ENCODE measurements at places on chromosomes 11 and 22. TPM values are rescaled to one million over a fixed set of nuclear protein-coding genes. Genes with fewer than 3 reads are reported as not detected.

DNA sequence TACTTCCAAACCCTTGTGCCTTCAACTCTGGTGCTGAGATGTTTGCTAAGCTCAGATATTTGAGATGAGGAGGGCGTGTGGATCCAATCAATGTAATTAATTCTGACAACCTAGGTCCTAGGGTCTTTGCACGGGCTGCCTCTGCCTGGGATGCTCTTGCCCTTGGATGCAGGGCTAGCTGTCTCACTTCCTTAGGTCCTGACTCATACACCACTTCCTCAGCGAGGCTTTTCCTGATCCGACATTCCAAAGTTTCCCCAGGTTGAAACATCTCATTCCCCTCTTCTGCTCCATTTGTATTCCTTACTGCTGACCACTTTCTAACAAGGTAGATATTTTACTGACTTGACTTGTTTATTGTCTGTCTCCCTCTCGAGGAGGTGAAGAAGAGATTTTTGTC lies 43.0 kb upstream of the NTM start:
- DNase-seq: no peak

GRCh38 chr11:60781286-60781980 lies 3.7 kb upstream of the MS4A10 start:
- peak; percentile 83 for DNase-seq

DNA sequence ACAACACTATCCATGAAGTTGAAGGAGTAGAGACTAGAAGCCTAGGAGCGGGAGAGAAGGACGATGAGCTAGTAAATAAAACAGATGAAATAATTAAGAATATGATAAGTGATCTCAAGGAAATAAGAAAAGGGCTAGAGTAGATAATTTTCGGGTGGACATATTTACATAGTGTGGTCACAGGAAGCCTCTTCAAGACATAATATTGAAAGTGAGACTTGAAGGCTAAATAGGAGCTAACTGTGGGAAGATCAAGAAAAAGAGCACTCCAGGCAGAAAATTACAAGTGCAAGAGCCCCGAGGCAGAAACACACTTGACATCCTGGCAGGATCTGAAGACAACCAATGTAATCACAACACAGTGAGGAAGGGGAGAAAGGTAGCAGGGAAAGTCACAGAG lies 11.9 kb upstream of the PPFIBP2 start:
- no peak for DNase-seq

- DNase-seq: no peak
Measured at GRCh38 chr11:84924154-84924692, 702.9 kb downstream of the DLG2 start.

GRCh38 chr22:39933741-39934140 lies 26.5 kb upstream of the TMA7B start:
- DNase-seq: no peak

DNA sequence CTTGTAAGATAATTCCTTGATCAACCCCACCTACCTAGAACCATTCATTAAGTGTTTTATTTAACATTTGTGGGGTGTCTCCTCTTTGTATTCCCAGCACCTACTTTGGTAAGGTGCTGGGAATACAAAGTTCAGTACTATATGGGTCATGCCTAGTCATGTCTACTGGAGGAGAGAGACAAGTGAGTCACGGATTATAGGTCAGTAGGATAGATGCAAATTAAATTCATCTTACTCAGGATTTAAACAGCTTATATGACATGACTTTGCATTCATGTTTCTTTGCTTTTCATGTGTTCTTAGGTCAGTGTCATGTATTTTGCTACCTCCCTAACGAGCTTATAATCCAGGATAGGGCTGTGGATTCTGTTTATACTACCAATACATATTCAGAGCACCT lies 3.4 kb upstream of the FADS1 start:
- no peak for DNase-seq

DNA sequence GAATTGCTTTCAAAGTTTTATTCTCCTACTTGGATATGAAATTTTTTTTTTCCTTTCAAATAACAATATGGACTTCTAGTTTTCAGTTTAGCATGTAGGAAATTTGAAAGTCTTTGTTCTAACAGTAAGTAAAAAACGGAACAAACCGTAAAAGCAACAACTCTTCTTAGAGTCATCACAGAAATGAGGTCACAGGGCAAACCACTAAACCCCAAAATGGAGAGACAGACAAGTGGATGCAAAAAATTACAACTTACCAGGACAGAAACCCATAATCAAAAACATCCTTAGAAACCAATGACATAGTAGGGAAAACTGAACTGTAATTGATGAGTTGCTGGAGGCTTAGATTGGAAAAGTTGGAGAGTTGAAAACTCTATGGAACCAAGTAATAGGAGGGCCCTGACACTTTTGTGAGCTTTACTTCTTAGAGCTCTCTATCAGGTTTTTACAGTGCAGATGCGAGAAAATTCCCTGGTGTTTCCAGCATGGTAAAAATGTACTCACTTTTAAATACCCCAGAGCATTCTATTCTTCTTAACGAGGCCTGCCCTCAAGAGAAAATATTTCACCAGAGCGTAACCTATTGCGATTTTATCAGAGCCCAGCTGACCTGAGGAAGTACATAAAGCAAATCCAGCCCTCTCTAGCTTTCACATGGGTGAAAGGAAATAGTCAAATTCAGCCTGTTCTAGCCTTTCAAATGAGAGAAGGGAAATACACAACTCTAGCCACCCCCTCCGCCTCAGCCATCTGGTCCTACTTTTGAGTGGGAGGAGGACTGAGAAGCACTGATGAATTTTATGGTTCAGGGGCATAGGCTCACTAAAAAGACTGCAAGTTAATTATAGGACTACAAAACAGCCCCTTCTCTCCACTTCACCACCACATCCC lies 39.1 kb downstream of the CASP12 start:
- DNase-seq: no peak

DNA sequence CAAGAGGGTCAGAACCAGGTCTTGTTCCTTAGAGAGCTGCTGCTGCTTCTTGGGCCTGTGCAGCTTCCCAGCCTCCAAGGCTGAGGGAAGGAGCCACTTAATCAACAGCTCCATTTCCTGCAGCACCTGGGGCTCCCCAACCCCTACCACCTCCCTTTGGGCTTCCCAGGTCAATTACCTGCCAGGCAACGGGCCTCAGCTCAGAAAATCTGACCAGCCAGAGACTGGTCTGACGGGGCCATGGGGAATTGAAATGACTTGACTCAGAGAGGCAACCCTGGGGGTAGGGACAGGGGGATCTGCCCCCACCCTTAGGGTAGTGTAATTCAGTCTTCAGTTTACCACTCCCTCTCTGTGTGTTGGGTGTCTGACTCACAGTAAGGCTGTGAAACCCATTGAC lies 4.7 kb upstream of the MAJIN start:
- no peak for DNase-seq

- no peak for DNase-seq
Measured at GRCh38 chr22:27019827-27020226, 362.4 kb downstream of the MIAT start.

GRCh38 chr11:60459345-60459744 lies 3.7 kb downstream of the MS4A1 start:
- DNase-seq: no peak

GRCh38 chr11:59112494-59112893 lies 5.5 kb downstream of the FAM111B start:
- DNase-seq: no peak

- no peak for DNase-seq
Measured at GRCh38 chr11:94740083-94741021, 27.8 kb upstream of the AMOTL1 start.

GRCh38 chr11:84390441-84391078 lies 1104.4 kb upstream of the CCDC90B start:
- no peak for DNase-seq

DNA sequence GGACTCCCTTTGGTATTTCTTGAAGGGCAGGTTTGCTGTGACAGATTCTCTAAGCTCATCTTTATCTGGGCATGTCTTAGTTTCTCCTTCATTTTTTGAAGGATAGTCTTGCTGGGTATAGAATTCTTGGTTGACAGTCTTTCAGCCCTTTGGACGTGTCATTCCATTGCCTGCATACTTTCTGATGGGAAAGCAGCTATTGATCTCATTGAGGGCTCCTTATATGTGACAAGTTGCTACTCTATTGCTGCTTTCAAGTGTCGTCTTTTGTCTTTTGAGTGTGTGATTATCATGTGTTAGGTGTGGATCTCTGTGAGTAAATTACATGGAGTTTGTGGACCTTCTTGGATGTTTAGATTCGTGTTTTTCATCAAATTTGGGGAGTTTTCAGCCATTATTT lies 21.9 kb downstream of the IGHMBP2 start:
- no peak for DNase-seq

DNA sequence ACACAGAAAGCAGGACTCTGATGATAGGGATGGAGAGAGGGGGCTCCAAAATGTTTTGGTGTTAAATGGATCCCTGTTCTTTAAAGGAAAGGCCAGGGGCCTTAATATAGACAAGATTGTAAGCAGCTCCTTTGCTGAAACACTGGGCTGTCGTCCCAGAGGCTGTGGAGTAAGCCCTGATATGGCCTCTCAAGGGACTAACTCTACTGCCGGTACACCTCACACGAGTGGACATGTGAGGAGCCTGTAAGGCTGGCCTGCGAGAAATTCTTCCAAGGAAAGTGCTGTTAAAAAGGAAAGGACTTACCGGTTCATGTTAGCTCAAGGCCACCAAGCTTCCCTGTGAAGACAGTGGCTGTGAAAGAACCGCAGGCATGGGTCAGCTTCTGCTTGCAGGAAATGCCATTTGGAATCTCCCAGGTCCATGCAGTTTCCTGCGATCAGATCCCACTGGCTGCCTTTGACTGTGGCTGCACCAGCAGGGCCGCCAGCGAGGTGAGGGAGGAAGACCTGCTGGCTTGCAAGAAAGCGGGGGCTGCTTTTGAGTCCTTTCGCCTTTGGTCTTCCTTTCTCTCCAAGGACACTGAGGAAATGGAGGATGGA lies 106.6 kb downstream of the PRR5L start:
- DNase-seq: no peak

DNA sequence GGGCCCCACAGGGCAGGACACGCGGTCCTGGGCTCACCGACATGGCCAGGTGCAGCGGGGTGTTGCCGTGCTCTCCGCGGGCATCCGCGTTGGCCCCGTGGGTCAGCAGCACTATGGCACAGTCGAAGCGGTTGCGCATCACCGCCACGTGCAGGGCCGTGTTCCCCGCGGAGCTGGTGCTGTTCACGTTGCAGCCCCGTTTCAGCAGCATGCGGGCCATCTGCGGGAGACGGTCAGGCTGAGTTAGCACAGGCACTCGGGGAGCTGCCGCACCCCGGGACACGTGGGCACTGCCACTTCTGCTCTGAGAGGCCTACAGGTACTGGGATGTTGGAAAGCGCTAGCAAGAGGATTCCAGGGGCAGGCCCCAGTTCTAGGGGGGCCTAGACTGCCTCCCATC lies 22.3 kb upstream of the BAIAP2L2 start:
- peak; percentile 87 for DNase-seq

- DNase-seq: no peak
Measured at GRCh38 chr11:73425108-73425507, 48.9 kb downstream of the RELT start.

GRCh38 chr11:75325713-75326438 lies 25.6 kb downstream of the ARRB1 start:
- no peak for DNase-seq

- no peak for DNase-seq
Measured at GRCh38 chr11:33347490-33348125, 90.4 kb downstream of the HIPK3 start.

GRCh38 chr11:14642873-14643696 lies 519 bp upstream of the PDE3B start:
- DNase-seq: no peak

GRCh38 chr11:126189109-126189929 lies 22.1 kb downstream of the RPUSD4 start:
- no peak for DNase-seq

- DNase-seq: no peak
Measured at GRCh38 chr11:18071098-18071705, 25.1 kb upstream of the TPH1 start.

GRCh38 chr11:72996959-72997358 lies 145.2 kb downstream of the FCHSD2 start:
- no peak for DNase-seq

- DNase-seq: no peak
Measured at GRCh38 chr11:77470971-77471370, 2.9 kb downstream of the PAK1 start.

- no peak for DNase-seq
Measured at GRCh38 chr11:114110952-114111947, 51.7 kb downstream of the ZBTB16 start.

DNA sequence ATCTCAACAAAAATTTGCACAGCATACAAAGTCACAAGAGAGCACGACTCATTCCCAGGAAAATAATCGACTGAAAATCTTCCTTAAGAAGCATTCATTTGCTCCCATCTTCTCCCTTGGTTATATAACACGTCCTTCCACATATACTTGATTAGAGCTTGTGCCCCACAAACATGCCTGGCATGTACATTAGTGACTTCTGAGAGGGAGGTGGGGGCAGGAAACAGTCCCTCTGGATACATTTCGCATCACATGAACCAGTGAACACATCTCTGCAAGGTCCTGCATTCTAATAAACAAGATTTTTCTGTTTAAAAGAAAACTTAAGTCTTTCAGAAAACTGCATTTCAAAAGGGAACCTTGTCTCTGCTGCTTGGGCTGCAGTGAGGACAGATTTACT lies 54.1 kb upstream of the IGLL5 start:
- no peak for DNase-seq

DNA sequence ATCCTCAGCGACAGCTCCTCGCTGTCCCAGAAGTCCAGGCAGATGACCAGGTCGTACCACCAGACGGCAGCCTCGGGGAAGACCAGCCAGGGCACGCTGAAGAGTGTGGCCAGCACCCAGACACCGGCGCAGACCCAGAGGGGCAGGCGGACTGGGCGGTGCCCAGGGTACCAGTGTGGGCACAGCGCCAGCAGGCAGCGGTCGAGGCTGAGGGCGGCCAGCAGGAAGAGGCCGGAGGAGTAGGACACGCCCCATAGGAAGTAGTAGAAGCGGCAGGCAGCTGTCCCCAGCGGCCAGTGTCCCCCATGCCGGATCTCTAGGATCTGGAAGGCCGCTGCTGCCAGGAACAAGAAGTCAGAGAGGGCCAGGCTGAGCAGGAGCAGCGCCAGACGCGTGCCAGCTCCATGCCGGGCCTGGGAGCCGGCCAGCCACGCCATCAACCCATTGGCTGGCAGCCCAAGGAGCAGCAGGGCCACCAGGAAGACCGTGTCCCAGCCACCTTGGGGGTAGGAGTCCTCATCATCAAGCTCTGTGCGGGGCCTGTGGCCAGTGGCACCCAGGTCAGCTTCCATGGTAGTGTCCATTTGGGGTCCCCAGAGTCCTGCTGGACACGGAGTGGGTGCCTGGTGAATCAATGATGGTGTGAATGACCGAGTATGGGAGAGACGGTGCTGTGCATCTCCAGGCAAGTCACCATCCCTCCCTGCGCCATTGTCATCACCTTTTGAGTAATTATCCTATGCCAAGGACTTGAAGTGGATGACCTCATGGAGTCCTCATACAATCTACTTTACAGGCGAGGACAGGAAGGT lies at the start of gene GPR152:
TSS of gene GPR152 (minus strand) at position 589 of the 812 bp plus-strand sequence. CDS start at position 584, 5 bp downstream.
- no peak for DNase-seq

- no peak for DNase-seq
Measured at GRCh38 chr22:35455529-35455928, 55.6 kb downstream of the MCM5 start.

- no peak for DNase-seq
Measured at GRCh38 chr22:47199979-47200272, 437.5 kb downstream of the TBC1D22A start.

Gene NFRKB
- 17.7 TPM for total RNA-seq

Gene ADORA2A
- 2.6 TPM for total RNA-seq

Gene CPT1A
- 51.9 TPM for total RNA-seq

Gene OR52I2
- total RNA-seq: not detected

Gene CRYAB
- 2,279 TPM for total RNA-seq

Gene MYOD1
- not detected for total RNA-seq

Gene USP35
- total RNA-seq: 12.2 TPM

Gene L3MBTL2
- total RNA-seq: 18.8 TPM

Gene DNAJC24
- 16.2 TPM for total RNA-seq

Data from mesenteric fat pad (tissue), 1 donor.